ENCODE measurements at places on chromosomes 1 and 21. TPM values are rescaled to one million over a fixed set of nuclear protein-coding genes. Genes with fewer than 3 reads are reported as not detected.

DNA sequence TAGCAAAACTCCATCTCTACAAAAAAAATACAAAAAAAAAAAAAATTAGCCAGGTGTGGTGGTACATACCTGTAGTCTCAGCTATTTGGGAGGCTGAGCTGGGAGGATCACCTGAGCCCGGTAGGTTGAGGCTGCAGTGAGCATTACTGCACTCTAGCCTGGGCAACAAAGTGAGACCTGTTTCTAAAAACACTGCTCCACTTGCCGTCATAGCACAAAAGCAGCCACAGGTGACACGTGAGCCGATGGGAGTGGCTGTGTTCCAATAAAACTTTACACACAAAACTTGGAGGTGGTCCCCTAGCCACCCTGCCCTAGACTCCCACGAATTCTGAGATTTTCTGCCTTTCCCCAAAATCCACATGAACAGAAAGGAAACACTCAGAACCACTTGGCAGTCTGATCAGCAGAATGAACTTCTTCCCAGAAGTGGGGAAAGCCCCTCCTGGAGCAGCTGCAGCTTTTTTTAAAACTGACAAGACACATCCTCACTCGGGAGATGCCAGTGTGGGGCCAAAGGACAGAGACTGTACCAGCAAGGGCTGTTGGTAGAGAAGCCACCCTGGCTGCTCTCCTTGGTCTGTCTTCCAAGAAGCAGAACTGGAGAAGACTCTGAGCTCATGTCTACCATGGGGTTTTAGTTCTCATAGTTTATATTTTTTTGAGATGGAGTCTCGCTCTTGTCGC, 23.3 kb downstream of the PLEKHM2 start:
- DNase-seq: no peak

CD1E gene
- total RNA-seq: 0.52 TPM

GRCh38 chr21:15219039-15219438, 154.2 kb upstream of the NRIP1 start:
- no peak for DNase-seq

TMPRSS2 gene
- 154 TPM for total RNA-seq

GRCh38 chr1:35243691-35244090, 24.8 kb upstream of the ZMYM4 start:
- DNase-seq: no peak

CNIH3 gene
- 5.3 TPM for total RNA-seq
